ENCODE measurements at places on chromosomes 12 and 14. TPM values are rescaled to one million over a fixed set of nuclear protein-coding genes. Genes with fewer than 3 reads are reported as not detected.
A peak's percentile ranks its signal among the peaks of the same experiment; 100 is the strongest.

NXPH4 gene
- total RNA-seq: 0.24 TPM

GRCh38 chr12:44839785-44840184 is 36.3 kb downstream of the NELL2 start:
- DNase-seq: peak; percentile 37

GALNT9 gene
- 0.12 TPM for total RNA-seq

TMEM179 gene
- total RNA-seq: not detected

C12orf50 gene
- not detected for total RNA-seq

- no peak for DNase-seq
These were observed 5.1 kb downstream of the PKP2 start for GRCh38 chr12:32891526-32891925.

DNA sequence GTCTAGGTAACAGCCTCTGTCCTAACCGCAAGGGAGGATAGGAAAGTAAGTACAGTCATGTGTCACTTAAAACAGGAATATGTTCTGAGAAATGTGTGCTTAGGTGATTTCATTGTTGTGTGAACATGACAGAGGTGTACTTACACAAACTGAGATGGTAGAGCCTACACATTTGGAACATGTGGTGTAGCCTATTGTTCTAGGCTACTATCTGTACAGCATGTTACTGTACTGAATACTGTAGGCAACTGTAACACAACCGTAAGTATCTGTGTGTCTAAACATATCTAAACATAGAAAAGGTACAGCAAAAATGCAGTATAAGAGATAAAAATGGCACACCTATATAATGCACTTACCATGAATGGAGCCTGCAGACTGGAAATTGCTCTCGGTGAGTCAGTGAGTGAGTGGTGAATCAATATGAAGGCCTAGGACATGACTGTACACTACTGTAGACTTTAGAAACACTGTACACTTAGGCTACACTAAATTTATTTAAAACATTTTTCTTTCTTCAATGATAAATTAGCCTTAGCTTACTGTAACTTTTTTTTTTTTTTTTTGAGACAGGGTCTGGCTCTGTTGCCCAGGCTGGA is 13.2 kb upstream of the MDM2 start:
- no peak for DNase-seq

DNA sequence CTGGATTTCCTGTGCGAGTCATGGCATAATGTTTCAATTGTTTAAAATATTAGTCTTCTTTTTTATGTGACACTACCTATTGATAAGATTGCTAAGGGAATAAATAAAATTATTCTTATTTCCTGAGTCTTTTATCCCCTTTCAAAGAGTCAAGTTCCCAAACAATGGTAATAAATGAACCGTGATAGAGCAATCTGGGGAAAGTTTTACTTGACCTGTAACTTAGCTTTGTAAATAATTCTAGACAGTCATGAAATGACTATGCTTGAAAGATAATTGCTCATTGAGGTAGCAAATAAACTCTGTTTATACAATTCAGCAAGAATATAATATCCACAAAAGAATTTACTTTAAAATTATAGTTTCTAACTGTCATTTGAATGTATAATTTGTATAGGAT is 82.1 kb downstream of the TSPAN8 start:
- no peak for DNase-seq

OTOGL gene
- not detected for total RNA-seq

DNA sequence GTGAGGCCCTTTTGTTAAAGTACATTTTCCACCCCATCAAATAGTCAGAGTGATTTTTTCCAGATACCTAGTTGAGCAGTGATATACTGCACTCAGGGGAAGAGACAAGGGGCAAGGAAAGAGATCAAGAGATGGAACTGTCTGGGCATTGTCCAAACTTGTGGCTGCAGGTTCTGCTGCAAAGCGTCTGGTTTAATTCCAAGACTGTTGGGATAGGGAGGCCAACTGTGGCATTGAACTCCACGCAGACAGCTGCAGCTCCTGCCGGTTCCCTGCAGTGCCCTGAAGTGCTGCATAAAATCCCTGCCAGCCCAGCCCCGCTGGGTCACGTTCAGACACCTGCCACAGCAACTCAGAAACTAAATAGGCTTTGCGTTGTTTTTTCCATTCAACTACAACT is 30.5 kb downstream of the RPH3A start:
- DNase-seq: no peak

TCL1A gene
- total RNA-seq: not detected

IL26 gene
- 2.1 TPM for total RNA-seq

COX8C gene
- not detected for total RNA-seq

GZMB gene
- 2,258 TPM for total RNA-seq

DNA sequence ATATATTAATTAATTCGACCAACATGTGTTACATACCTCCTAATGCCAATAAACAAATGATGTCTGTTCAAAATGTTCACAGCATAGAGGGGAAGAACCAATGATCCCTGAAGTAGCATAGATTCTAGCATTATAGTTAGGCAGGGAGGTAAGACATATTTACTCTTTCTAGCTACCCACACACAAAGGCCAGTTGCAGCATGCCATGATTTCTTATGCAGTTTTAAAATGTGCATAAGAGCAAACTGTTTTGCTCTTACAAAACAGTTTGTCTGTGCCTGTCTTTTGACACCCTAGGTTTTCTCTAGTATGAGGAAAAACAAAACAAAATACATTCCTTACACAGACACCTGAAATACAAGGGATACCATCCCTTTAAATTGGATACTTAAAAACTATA is 61.9 kb downstream of the SLC16A7 start:
- DNase-seq: no peak

DNA sequence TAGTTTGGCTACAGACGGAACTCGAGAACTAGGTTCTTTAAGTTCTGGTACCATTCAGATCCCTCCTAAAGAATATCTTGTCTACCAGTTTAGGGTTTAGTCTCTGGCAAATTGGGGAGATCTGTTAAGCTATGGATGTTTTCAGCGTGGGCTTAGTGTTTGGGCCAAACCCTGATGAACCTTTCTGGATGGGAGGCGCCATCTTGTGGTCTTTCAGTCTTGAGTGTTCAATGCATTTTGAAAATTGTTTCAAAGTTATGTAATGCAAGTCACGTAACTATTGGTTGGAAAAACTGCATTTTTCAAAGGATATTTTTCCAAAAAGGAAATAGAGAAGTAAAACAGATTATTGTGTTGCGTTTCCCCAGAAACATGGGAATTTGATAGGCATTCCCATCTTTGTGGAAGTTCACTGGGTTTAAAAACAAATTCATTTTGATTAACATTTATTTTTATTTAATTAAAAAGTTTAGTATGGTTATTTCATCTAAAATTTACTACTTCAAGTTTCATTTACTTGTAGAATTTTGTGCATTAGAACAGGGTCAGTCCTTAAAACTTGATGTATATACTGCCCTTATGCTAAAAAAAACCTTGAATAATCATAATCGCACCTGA is 169.0 kb downstream of the PRIMA1 start:
- DNase-seq: peak; percentile 42

SERPINA5 gene
- not detected for total RNA-seq

DNA sequence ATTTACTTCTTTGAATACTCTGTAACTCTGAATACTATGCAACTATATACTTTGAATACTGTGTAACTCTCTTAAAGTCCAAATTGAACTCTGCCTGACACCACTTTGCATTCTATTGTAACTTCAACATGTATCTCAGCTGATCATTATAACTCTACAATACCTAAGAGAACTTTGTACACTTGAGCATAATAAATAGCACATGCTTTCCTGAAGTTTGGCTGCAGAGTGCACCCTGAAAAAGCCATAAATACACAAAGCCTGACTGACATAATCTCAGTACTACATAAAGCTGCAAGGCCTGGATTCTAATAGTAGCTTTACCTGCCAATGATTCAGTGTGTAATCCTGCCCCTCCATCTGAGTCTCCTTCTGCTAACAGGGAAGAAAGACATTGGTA is 21.3 kb upstream of the COX16 start:
- DNase-seq: no peak

CLEC1B gene
- not detected for total RNA-seq

USP30 gene
- total RNA-seq: 11.8 TPM

MANSC4 gene
- not detected for total RNA-seq

FBRSL1 gene
- total RNA-seq: 41.7 TPM

GRCh38 chr14:23177181-23177580 is 6.3 kb downstream of the SLC7A8 start:
- DNase-seq: no peak

- DNase-seq: no peak
These were observed 55.2 kb downstream of the SPTB start for GRCh38 chr14:64824471-64824870.

DNA sequence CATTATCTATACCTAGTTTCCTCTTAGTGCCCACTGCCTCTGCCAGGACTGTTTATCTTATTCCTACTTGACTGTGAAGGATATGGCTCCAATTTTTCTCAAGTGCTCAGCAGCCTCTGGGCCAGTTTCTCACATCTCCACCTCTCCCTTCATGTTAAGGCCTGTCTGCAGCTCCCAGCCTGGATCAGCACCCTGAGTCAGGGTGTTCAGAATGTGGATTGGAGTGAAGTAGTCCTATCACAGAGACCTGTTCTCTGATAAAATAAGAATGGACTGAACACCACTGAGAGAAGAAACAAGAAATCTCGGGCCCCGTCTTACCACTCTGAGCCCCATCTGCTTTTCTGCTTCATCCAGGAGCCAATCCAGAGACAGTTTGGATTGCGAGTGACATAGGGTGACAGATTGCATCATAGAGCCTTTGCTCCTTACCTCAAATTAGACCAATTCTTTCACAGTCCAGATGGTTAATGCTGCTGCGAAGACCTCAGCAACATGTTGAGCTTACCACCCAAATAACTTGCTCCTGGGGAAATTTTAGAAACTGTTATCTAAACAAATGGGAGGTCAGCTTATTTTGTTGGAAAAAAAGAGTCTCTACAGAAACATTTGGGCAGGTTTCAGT is 473.1 kb downstream of the PDZRN4 start:
- no peak for DNase-seq
